ENCODE measurements at places on chromosomes 12 and 14.

GRCh38 chr12:99224237-99224636 is 423.3 kb upstream of the GARIN6 start:
- DNase-seq = no peak

DNA sequence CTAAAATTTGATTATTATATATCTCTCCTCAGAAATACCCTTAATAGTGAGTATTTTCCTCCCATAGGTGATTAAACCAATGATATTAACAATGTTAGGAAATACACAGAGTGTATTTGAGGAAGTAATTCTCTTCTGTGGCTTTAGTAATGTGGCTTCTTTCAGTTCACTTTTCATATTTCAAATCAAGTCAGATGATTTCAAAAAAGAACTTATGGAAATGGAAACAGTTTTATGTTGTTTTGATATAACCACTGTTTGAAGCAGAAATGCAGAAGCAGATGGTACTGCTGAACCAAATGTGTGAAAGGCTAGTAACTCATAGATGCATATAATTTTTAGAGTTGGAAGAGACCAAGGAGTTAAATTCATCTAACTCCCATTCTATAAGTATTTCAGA is 1.9 kb upstream of the GPR33 start:
- DNase-seq = no peak

DNA sequence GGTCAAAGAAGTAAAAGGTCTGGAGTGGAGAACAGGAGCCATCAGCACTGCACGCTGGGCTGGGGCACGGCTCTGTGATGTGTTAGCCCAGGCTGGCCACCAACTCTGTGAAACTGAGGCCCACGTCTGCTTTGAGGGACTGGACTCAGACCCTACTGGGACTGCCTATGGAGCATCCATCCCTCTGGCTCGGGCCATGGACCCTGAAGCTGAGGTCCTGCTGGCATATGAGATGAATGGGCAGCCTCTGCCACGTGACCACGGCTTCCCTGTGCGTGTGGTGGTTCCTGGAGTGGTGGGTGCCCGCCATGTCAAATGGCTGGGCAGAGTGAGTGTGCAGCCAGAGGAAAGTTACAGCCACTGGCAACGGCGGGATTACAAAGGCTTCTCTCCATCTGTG is 7.1 kb downstream of the SUOX start:
- DNase-seq = no peak

GRCh38 chr12:991350-992333 is 619 bp downstream of the ERC1 start:
- no peak for DNase-seq

- DNase-seq = no peak
Measured at GRCh38 chr12:27564612-27565213, 40.7 kb downstream of the PPFIBP1 start.

- DNase-seq = no peak
Measured at GRCh38 chr12:75561921-75562320, 50.5 kb upstream of the KRR1 start.

- no peak for DNase-seq
Measured at GRCh38 chr12:112261559-112261958, 120.7 kb downstream of the HECTD4 start.

- DNase-seq = no peak
Measured at GRCh38 chr14:69957986-69958385, 78.8 kb downstream of the SMOC1 start.

- no peak for DNase-seq
Measured at GRCh38 chr12:20205854-20206253, 162.5 kb upstream of the PDE3A start.

DNA sequence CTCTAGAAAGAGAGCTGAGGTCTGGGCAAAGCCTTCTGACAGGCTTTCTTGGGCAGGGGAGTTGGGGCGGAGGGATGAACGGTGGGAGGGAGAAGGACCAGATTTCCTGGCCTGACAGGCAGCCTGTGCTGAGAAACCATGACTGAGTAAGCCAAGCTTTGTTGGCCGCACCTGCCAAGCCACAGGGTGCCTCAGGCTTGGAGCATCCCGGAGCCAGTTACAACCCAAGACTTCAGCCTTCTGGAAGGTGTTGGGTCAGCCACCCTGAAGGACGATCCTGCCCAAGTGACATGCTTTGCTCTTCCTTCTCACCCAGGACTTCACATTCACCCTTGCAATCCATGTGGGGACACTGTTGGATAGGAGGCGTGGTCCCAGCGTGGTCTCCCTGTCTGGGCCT is 21.0 kb upstream of the AQP2 start:
- DNase-seq = no peak

DNA sequence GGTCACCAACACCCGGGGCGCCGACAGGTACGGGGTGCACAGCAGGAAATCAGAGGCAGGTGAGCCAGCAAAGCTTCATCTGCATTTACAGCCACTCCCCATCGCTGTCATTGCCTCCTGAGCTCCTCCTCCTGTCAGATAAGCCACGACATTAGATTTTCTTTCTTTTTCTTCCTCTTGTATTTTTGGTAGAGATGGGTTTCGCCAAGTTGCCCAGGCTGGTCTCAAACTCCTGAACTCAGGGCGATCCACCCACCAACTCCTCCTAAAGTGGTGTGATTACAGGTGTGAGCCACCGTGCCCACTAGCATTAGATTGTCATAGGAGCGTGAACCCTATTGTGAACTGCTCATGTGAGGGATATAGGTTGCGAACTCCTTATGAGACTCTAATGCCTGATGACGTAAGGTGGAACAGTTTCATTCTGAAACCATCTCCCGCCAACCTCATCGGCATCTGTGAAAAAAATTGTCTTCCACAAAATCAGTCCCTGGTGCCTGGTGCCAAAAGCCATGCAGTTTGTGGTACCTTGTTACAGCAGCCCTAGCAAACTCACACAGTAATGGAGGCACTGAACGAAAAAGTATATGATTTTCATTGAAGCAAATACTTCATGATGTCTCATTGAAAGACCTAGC is 1.5 kb downstream of the STYK1 start:
- DNase-seq = no peak

DNA sequence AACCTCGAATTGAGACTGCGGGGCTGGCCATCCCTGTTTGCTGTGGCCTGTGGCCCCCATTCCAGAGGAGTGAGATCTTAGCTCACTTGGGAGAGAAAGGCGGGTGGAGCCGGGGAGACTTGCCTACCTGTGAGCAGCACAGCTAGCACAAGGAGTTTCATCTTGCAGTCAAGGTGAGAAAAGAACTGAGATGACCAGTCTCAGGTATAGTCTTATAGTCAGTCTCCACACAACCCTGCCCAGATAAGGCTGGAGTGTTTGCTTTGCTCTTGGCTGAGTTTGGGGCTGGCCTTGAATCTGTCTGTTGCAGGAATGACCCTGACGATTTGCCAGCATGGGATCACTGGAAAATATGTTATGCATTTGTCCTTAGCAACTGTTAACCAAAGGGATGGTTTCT is at the start of gene PLA2G1B:
PLA2G1B (minus strand) TSS at position 187 of the 400 bp plus-strand sequence; CDS start at position 161, 26 bp downstream.
- DNase-seq = no peak

- no peak for DNase-seq
Measured at GRCh38 chr14:99884834-99885648, 91.8 kb downstream of the EML1 start.

DNA sequence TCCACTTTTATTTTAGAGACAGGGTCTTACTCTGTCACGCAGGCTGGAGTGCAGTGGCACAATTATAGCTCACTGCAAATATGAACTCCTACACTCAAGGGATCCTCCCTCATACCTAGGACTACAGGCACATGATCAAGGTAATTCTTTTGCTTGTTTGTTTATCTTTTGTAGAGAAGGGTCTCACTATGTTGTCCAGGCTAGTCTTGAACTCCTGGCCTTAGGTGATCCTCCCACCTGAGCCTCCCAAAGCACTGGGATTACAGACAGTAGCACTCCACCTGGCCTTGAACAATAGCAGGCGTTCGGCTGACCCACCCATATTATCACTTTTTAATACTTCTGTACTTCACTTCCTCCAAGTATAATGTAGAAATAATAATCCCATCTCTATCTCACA is 1.4 kb upstream of the RACGAP1 start:
- DNase-seq = no peak

- DNase-seq = no peak
Measured at GRCh38 chr12:116482179-116482578, 77.0 kb upstream of the MAP1LC3B2 start.

- no peak for DNase-seq
Measured at GRCh38 chr12:111275308-111275707, 93.6 kb downstream of the PHETA1 start.

GRCh38 chr12:13135371-13136178 is 32.1 kb upstream of the GSG1 start:
- DNase-seq = no peak

DNA sequence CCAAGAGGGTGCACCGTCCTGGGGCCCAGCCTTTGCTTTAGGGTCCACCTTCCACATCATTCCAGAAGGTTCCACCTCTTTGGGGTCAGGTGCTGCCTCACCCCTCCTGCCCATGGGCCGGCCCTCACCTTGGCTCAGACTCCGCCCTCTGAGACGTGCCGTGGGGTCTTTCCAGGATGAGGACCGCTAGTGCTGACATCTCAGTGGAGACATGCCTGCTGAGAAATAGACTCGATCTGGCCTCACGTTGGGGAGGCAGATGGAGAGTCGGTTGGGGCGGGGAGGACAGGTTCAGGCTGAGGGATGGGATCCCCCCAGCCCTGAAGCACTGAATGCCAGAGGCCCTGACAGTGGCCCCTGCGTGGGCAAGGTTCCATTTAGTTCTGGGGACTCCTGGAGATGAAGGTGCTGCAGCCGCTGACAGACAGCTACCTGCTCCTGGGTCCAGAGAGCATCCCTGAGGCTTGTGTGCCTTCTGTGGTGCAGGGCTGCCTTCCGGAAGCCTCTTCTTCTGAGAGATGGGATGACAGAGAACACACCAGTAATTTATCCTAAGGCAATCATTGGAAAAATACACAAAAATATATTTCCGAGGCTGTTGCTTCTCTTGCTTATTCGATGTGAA is 185.3 kb downstream of the KIF26A start:
- DNase-seq = no peak

DNA sequence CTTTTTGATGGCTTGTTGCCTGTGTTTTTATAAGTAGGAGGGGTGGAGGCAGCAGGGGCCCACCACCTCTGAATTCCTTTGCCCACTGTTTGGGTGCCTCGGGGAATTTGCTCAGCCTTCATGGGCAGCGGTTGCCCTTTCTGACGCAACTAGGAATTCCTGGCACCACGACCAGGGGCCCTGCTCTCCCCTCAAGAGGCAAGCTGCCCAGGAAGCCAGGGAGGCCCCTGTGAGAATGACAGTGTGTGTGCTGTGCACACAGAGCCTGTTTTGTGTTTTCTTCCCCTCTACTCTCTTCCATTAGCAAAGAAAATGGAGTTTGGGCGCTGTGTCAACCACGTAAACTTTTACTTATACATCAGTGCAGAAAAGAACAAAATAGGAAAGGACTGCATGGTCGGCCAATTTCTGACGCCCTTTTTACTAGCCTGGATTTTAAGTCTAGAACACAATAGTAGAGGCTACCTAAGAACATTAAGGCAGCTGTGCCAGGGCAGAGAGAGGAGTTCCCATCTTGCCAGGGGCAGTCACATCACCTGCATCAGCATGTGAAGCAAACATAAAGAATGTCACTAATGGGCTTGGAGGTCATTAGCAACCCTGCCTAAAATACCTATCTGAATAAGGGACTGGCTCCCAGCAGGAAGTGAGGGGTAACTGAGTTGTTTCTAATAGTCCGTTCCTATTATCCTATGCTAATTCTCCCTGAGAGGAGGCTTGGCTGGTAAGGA is 17.9 kb upstream of the PTGR2 start:
- DNase-seq = no peak

- DNase-seq = no peak
Measured at GRCh38 chr12:59151243-59151642, 230.9 kb upstream of the LRIG3 start.

GRCh38 chr12:130118181-130118580 is 44.1 kb upstream of the FZD10 start:
- no peak for DNase-seq

DNA sequence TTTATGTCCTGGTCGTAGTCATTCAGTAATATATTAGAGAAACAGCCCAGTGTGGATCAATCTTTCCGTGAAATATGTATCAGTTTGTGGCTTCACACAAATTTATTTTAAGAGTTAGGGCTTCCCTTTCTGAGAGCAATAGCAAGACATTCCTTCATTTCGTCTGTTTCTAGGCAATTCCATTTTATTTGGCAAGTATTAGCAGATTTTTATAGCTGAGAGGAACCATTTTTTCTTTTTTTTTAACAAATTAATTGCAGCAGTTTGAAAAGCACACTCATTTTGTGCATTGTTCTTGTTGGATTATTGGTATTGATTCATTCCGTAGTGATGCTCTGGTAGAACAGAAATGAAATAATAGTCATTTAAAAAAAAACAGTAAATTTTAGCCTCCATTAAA is 132.9 kb downstream of the SRGAP1 start:
- DNase-seq = no peak

GRCh38 chr12:40829738-40830144 is 137.5 kb downstream of the CNTN1 start:
- DNase-seq = no peak

DNA sequence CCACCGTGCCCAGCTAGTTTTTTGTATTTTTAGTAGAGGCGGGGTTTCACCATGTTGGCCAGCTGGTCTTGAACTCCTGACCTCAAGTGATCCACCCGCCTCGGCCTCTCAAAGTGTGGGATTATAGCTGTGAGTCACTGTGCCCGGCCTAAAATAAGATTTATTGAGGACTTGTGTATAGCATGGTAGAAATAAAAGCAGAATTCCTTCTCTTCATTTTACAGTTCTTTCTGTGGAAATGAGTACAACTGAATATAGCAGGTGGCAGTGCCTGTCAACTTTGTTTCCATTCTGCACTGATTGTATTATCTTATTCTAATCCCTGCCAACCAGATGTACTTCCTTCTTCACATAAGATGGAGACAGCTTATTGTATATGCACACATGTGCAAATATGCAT is 41.0 kb downstream of the DIP2B start:
- DNase-seq = no peak

DNA sequence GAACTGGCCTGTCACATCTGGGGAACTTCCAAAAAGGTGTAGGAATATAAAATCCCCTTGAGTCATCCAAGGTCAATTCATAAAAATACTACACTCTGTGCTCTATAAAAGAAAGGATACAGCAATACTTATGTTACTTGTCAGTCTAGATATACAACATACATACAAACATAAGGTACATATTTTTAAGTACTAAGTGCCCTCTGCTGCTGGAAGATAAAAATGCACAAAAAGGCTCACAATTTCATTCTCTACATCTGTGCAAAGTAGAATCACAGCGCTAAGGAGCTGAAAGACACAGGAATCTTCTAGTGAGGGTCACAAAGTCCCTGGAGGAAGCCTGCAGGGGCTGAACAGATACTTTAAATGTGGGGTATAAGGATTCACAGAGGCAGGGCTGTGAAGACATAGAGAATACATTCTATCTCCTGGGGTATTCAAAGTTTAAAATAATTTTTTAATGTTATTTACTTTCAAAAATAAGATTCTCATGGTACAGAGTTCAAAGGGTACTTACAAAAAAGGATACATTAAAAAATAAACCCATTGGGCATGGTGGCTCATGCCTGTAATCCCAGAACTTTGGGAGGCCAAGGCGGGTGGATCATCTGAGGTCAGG is 10.2 kb upstream of the GOLGA5 start:
- no peak for DNase-seq

DNA sequence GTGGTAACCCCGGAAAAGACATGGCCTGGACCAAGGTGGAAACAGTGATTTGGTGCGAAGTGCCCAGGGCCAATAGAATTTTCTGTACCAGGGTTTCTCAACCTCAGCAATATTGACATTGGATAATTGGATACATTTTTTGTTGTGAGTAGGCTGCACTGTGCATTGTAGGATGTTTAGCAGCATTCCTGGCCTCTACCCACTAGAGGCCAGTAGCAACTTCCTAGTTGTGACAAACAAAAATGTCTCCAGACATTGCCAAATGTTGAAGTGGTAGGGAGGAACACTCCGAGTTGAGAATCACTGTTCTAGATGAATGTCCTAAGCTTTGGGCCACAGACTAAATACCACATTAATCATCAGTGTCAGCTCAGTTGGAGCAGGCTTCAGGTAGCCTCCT is 6.2 kb upstream of the CGRRF1 start:
- no peak for DNase-seq

All from stimulated activated CD4-positive, alpha-beta T cell treated with anti-CD3 and anti-CD28 coated beads, Interleukin-15, amount 100 ng/mL, for 48 hours (primary cell).